Mesothelial cell of epicardium (in vitro differentiated cells): ENCODE measurements at places on chromosomes 4 and X. TPM values are rescaled to one million over a fixed set of nuclear protein-coding genes. Genes with fewer than 3 reads are reported as not detected.

The GIMD1 gene
- not detected in 3 replicates for total RNA-seq

The TMPRSS11F gene
- total RNA-seq = 0.86 to 1.1 TPM (median 0.95 TPM) in 3 replicates

The EIF2S3 gene
- total RNA-seq = 460 to 475 TPM (median 474 TPM) in 3 replicates

The TRIM61 gene
- total RNA-seq = 1.6 to 2.4 TPM (median 2.2 TPM) in 3 replicates

- H3K4me1 ChIP-seq = peaks cover 36% of the 10 kb centered on the region
- no peak for DNase-seq
- H3K27ac ChIP-seq = no peak overlapping the region
Observed at GRCh38 chr4:94531991-94532789, 80.4 kb downstream of the PDLIM5 start.

- H3K4me3 ChIP-seq = no peak overlapping the region
- no peak for DNase-seq
- no peaks in the 10 kb centered on the region for H3K4me1 ChIP-seq
Observed at GRCh38 chrX:102560423-102561068, 38.8 kb upstream of the ARMCX5 start.

DNA sequence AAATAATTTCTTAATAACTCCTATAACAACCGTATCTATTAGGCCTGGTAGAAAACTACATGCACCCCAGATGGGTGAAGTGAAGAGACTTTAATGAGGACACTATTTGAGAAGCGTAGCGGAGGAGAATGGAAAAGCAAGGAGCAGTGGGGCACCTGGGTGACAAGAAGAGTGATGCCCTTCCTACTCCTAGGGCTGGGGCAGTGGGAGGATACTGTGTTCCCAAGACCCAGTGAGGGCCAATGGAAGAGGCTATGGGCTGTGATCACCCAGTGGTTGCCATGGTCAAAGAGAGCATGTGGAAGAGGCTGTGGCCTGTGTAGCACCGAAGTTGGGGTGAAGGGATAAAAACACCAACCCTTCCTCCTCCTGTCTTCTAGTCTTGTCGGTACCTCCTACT, 86.5 kb upstream of the SHISA3 start:
- peaks cover 16% of the 10 kb centered on the region for H3K4me1 ChIP-seq
- no peaks in the 10 kb centered on the region for H3K36me3 ChIP-seq
- H3K27ac ChIP-seq = no peak overlapping the region

- H3K27me3 ChIP-seq = no peaks in the 10 kb centered on the region
- no peak overlapping the region for H3K27ac ChIP-seq
- H3K4me1 ChIP-seq = peaks cover 34% of the 10 kb centered on the region
- no peaks in the 10 kb centered on the region for H3K36me3 ChIP-seq
- no peak overlapping the region for H3K4me3 ChIP-seq
- DNase-seq = no peak
Observed at GRCh38 chr4:86483773-86484172, 110.3 kb upstream of the PTPN13 start.

DNA sequence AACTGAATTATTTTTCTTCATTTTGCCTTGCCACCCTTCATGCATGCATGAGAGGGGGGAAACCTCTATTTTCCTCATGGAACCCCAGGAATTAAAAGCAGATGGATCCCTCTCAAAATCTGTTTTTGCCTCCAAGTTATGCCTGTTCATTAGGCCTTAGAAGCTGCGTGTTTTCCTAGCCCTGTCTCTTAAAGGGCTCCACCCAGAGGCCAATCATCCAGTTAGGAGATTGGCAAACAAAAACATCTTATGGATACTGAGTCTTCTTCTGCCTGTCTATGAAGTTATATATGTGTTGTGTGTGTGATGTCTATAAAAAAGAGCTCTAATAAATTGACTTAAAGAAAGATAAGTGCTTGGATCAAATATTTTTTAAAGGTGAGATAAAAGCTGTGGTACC, 142.9 kb downstream of the ANAPC10 start:
- no peak for DNase-seq
- H3K4me1 ChIP-seq = no peaks in the 10 kb centered on the region
- peaks cover 27% of the 10 kb centered on the region for H3K36me3 ChIP-seq
- H3K4me3 ChIP-seq = no peak overlapping the region

DNA sequence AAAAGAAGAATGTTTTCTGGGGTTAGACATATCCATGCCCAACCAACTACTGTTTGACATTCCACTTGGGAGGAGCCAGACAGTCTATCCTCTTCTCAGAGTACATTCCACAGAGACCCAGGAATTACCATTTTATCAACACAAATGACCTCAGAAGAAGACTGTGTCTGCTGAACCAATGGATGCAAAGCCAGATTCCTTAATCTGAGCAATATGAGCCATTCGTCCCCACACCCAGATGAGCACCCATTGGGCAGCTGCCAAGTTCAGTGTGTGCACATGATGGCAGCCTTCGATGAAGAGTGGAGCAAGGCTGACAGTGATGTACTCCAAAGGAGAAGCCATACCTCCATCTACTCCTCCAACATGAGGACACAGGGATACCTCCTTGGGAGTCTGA, 111.3 kb downstream of the ZNF674 start:
- no peaks in the 10 kb centered on the region for H3K27me3 ChIP-seq
- H3K36me3 ChIP-seq = no peaks in the 10 kb centered on the region
- no peaks in the 10 kb centered on the region for H3K4me1 ChIP-seq
- H3K27ac ChIP-seq = no peak overlapping the region
- DNase-seq = no peak

- peak overlapping the region; percentile 4 for H3K27ac ChIP-seq
- H3K36me3 ChIP-seq = no peaks in the 10 kb centered on the region
- no peaks in the 10 kb centered on the region for H3K27me3 ChIP-seq
- no peak overlapping the region for H3K4me3 ChIP-seq
- H3K4me1 ChIP-seq = peaks cover 25% of the 10 kb centered on the region
Observed at GRCh38 chr4:72893354-72894066, 176.0 kb downstream of the COX18 start.

DNA sequence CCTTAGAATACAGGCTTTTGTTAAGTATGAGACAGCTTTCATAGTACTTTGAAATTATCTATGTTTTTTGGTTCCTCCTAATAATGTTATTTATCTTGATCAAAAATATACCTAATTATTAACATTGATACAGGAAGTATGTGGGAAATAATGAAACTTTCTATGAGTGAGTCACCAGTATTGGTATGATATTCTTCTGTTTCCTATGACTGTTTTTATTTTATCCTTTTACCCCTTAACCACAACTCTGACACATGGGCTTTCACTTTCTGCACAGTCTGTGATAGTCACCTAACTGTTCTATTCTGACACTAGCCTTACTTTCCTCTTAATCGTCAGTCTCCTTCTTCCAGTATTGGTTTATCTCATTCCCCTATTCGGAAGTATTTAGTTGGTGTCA, 4.7 kb downstream of the THAP9 start:
- H3K4me1 ChIP-seq = peaks cover 4% of the 10 kb centered on the region
- no peak overlapping the region for H3K27ac ChIP-seq
- H3K36me3 ChIP-seq = peaks cover 2% of the 10 kb centered on the region
- no peaks in the 10 kb centered on the region for H3K27me3 ChIP-seq

DNA sequence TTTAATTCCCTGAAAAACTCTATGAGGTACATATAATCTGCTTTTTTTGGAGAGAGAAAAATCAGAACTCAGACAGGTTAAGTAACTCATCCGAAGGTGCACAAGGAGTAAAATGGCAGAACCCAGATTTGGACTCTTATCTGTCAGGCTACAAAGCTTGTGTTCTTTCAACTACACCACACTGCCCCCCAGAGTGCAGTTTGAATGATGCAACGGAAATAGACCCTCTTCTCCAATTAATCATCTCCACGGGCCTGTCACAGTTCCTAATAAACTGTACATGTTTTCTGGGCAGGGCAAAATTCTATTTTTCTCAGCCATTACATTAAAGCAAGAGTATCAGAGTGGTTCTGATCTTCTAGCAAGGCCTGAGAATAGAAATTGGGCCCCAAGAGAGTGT, 35.3 kb upstream of the DCX start:
- H3K4me1 ChIP-seq = peaks cover 21% of the 10 kb centered on the region
- H3K27me3 ChIP-seq = no peaks in the 10 kb centered on the region
- H3K4me3 ChIP-seq = no peak overlapping the region

DNA sequence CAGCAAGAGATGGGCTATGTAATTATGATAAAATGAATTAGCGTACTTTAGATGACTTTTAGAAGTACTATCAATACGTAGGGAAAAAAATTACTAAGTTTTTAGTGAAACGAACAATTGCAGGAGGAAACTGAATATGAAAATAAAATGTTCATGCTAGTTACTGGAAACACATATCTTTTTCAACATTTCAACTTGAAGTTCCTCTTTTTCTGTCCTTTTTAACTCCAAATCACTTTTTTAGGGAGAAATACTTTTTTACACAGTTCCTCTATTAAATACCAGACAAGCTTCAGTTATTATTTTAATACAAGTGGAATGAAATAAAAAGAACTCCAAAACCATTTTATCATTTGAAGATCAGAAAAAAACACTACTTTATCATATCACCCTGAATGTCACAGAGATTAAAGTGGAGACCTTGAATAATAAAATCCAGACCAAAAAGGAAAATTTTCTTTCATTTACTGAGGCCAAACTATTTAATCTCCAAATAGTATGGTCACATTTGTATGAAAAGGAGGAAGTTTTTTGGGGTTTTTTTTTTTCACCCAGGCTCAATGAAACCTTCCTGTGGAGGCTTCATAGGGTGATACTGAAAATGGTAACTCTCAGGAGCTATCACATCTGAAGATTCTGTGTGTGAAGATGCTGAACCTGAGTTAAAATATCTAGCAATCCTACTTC, 306.2 kb downstream of the INPP4B start:
- H3K27me3 ChIP-seq = no peaks in the 10 kb centered on the region
- no peak overlapping the region for H3K4me3 ChIP-seq
- DNase-seq = no peak
- H3K27ac ChIP-seq = no peak overlapping the region

DNA sequence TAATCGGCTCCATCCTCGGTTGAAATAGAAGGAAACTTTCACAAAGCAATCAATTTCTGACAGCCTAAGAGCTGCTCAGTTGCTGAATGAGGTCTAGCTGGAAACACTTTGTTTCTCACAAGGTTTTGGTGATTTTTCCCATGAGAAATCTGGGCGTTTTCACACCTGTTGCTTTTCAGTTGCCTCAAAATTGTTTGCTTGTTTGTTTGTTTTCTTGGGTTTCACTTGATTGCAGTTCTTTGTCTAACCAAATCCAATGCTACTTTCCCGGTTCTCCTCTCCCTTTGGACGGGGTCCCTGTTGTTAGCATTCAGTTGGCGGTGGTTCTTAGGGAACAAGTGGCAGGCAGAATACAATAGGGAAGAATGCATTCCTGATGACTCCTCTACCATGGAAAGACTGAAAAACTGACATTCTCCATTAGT, 135.5 kb downstream of the PALLD start:
- H3K27ac ChIP-seq = peak overlapping the region; percentile 98
- H3K27me3 ChIP-seq = no peaks in the 10 kb centered on the region
- no peaks in the 10 kb centered on the region for H3K36me3 ChIP-seq

DNA sequence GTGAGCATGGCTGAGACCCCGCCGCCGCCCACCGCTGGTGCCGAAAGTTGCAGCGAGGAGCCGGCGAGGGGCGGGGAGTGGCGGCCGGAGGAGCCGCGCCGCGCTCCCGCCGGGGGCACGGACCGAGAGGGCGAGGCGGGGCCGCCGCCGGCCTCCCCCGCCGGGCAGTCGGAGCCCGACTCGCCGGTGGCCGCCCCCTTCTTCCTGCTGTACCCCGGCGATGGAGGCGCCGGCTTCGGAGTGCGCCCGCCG, 16.5 kb downstream of the UTP3 start:
- DNase-seq = no peak
- H3K27ac ChIP-seq = peak overlapping the region; percentile 25
- no peaks in the 10 kb centered on the region for H3K36me3 ChIP-seq
- no peaks in the 10 kb centered on the region for H3K27me3 ChIP-seq
- peak overlapping the region; percentile 88 for H3K4me3 ChIP-seq

DNA sequence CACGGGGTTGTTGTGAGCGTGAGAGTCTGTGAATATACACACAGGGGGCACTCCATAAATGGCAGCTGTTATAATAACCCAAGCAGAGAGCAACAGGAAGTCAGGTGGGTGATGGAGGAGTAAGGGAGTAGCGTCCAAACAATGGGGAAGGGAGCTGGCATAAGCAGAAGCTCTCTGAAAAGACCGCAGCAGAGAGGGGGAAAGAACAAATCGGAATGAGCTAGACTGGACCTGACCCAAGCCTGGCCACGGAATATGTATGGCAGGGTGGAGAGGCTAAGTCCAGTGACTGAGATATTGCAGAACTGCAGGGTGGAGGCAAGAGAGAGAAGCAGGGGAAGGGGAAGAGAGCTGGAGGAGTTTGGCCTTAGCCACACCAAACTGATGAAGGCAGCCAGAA, 6.5 kb upstream of the GJB1 start:
- no peak overlapping the region for H3K4me3 ChIP-seq
- no peak for DNase-seq
- no peaks in the 10 kb centered on the region for H3K27me3 ChIP-seq
- no peak overlapping the region for H3K27ac ChIP-seq
- H3K4me1 ChIP-seq = no peaks in the 10 kb centered on the region

DNA sequence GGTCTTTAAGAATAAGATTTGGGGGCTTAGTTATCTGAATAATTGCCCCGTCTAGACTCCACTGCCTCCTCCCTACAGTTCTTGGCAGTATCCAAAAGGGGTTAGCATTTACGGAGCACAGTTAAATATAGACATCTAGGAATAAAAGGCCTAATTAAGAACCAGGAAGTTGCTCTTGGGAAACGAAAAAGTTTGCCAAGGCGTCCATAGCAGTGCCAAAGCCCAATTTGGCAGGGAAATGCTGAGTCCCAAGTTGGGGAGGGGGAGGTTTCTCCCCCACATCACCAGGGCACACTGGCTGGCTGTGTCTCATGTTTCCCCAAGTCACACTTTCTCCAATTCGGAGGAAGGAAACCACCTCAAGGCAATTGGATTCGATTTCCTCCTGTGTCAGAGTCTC, 338.7 kb downstream of the FBXW7 start:
- H3K36me3 ChIP-seq = no peaks in the 10 kb centered on the region
- DNase-seq = no peak
- H3K4me3 ChIP-seq = no peak overlapping the region

DNA sequence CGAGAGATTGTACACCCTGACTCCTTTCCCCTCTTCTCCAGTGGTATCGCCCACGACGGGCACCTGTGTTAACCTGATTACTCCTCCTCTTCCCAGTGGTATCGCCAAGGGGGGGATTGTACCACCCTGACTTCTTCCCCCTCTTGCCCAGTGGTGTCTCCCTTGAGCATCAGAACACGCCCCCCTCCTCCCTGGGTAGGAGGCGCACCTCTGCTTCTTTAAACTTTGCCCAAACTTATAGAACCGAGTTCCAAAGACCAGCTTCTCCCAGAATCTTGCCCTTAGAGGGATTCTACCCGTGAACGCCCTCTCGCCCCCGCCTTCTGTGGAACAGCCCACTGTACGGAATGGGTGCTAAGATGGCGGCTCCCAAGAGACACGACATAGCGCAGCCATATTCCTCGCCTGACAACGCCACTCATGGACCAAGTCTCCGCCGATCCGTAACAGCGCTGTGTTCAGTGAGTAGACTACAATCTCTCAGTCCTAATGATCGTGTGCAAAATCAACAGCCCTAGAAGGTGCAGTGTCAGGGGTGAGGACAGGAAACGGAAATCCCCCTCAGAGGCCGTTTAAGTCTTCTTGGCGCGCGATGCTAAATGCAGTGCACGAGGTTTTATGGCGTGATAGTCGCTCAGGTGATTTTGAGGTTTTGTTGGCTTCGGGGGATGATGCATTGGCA, 4.2 kb upstream of the ZNF157 start:
- no peaks in the 10 kb centered on the region for H3K36me3 ChIP-seq
- H3K4me1 ChIP-seq = peaks cover 12% of the 10 kb centered on the region
- H3K4me3 ChIP-seq = peak overlapping the region; percentile 79
- peak overlapping the region; percentile 95 for H3K27ac ChIP-seq
- H3K27me3 ChIP-seq = no peaks in the 10 kb centered on the region
